ENCODE measurements at places on chromosomes 7 and 10. TPM values are rescaled to one million over a fixed set of nuclear protein-coding genes. Genes with fewer than 3 reads are reported as not detected.

Gene LYZL1
- not detected for polyA plus RNA-seq

Gene FAM25C
- not detected for polyA plus RNA-seq

Gene UPK3B
- polyA plus RNA-seq: 3.8 TPM

Gene BICC1
- polyA plus RNA-seq: 0.94 TPM

Gene FAM25G
- polyA plus RNA-seq: not detected

Data from GM23338 (cell line).